ENCODE measurements at places on chromosomes 5 and 9. TPM values are rescaled to one million over a fixed set of nuclear protein-coding genes. Genes with fewer than 3 reads are reported as not detected.

HTR4 gene
- total RNA-seq: not detected

RASEF gene
- not detected for total RNA-seq

PCDHGA1 gene
- total RNA-seq: not detected

PCDHB7 gene
- total RNA-seq: not detected

SNCAIP gene
- total RNA-seq: not detected

ADGRD2 gene
- not detected for total RNA-seq

ADAMTS12 gene
- total RNA-seq: not detected

INSL6 gene
- total RNA-seq: not detected

IL9 gene
- not detected for total RNA-seq

TPRN gene
- total RNA-seq: 4.4 TPM

LECT2 gene
- total RNA-seq: not detected

OLFM1 gene
- not detected for total RNA-seq

TMC1 gene
- total RNA-seq: not detected

PCDHB2 gene
- not detected for total RNA-seq

ZNF658 gene
- 1.2 TPM for total RNA-seq

IFNA21 gene
- total RNA-seq: not detected

UGCG gene
- 34.0 TPM for total RNA-seq

DIPK1B gene
- 0.62 TPM for total RNA-seq

GARIN3 gene
- total RNA-seq: not detected

GAPVD1 gene
- 81.0 TPM for total RNA-seq

IL5 gene
- total RNA-seq: not detected

ANXA1 gene
- total RNA-seq: 163 TPM

SAXO1 gene
- 0.03 TPM for total RNA-seq

NIPAL4 gene
- total RNA-seq: 0.41 TPM

FBN2 gene
- total RNA-seq: not detected

CD72 gene
- total RNA-seq: 5.7 TPM

ESM1 gene
- not detected for total RNA-seq

SLC35D2 gene
- total RNA-seq: 18.5 TPM

OTP gene
- total RNA-seq: not detected

FRRS1L gene
- total RNA-seq: not detected

SPATA31E1 gene
- not detected for total RNA-seq

HAVCR1 gene
- total RNA-seq: 2.3 TPM

PCDHGA9 gene
- total RNA-seq: not detected

IFNA4 gene
- total RNA-seq: not detected

PKD2L2 gene
- total RNA-seq: not detected

PCDHB5 gene
- total RNA-seq: not detected

FOXD4L4 gene
- total RNA-seq: not detected

LRRTM2 gene
- 0.28 TPM for total RNA-seq

SLU7 gene
- 136 TPM for total RNA-seq

GFRA3 gene
- not detected for total RNA-seq

SLC4A9 gene
- total RNA-seq: not detected

C5orf52 gene
- not detected for total RNA-seq

LCN15 gene
- not detected for total RNA-seq

RACK1 gene
- total RNA-seq: 2,370 TPM
